ENCODE measurements at places on chromosomes 1 and 21. TPM values are rescaled to one million over a fixed set of nuclear protein-coding genes. Genes with fewer than 3 reads are reported as not detected.

DNA sequence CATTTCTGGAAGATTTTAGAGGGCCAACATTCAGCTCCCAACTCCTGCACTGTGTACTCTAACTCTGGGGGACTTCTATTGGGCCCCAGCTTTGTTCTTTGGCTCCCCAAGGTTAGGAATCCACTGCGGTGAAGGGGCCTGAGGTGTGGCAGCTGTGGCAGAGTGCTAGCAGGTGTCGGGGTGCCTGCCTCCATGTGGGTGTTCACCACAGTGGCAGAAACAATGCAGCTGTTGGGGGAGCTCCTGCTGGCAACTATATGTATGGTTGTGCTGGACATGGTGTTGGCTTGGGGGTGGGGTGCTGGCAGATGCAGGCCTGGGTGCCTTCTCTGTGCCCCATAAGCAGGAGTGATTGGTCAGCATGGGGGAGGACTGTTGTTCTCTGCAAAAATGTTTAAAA, 95.5 kb downstream of the ST6GALNAC3 start:
- H3K27me3 ChIP-seq = no peaks in the 10 kb centered on the region
- H3K4me3 ChIP-seq = no peak overlapping the region
- no peaks in the 10 kb centered on the region for H3K36me3 ChIP-seq
- no peaks in the 10 kb centered on the region for H3K4me1 ChIP-seq
- DNase-seq = no peak
- H3K27ac ChIP-seq = no peak overlapping the region

GRCh38 chr1:57831624-57832023, 407.8 kb upstream of the DAB1 start:
- H3K4me3 ChIP-seq = no peak overlapping the region
- no peak for DNase-seq
- no peaks in the 10 kb centered on the region for H3K27me3 ChIP-seq
- no peaks in the 10 kb centered on the region for H3K36me3 ChIP-seq
- H3K4me1 ChIP-seq = peaks cover 22% of the 10 kb centered on the region

GRCh38 chr1:221030990-221031389, 151.7 kb downstream of the HLX start:
- no peaks in the 10 kb centered on the region for H3K27me3 ChIP-seq
- no peak overlapping the region for H3K4me3 ChIP-seq
- H3K4me1 ChIP-seq = peaks cover 3% of the 10 kb centered on the region
- H3K27ac ChIP-seq = no peak overlapping the region
- no peaks in the 10 kb centered on the region for H3K36me3 ChIP-seq
- no peak for DNase-seq

GRCh38 chr1:208171616-208172422, 72.4 kb downstream of the PLXNA2 start:
- DNase-seq = no peak
- H3K27me3 ChIP-seq = no peaks in the 10 kb centered on the region
- H3K4me1 ChIP-seq = peaks cover 2% of the 10 kb centered on the region
- no peak overlapping the region for H3K27ac ChIP-seq

DNA sequence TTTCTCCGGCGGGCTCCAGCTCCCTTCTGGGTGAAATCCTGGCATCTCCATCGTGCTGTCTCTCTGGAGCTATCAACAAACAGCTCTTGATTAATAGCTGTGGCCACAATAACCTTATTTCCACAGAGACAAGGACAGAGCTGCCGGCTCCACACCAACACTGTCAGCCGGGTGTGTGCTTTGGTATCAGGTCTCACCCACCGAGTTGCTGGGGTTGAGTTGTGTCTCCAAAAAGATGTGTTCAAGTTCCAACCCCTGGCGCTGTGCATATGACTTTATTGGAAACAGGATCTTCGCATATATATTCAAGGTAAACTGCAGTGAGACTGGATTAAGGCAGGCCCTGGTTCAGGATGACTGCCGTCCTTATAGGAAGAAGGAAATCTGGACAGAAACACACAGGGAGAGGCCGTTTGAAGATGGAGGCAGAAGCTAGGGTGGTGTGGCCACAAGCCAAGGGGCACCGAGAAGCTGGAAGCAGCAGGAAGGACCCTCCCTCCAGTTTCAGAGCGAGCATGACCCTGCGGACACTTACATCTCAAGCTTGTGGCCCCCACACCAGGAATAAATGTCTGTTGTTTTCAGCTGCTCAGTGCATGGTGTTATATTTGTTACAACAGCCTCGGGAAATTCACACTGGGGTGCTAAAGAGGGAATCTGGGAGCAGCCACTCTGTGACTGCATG, 88.4 kb upstream of the TMPRSS2 start:
- DNase-seq = no peak
- H3K36me3 ChIP-seq = no peaks in the 10 kb centered on the region
- no peaks in the 10 kb centered on the region for H3K27me3 ChIP-seq
- H3K4me1 ChIP-seq = peaks cover 23% of the 10 kb centered on the region

DNA sequence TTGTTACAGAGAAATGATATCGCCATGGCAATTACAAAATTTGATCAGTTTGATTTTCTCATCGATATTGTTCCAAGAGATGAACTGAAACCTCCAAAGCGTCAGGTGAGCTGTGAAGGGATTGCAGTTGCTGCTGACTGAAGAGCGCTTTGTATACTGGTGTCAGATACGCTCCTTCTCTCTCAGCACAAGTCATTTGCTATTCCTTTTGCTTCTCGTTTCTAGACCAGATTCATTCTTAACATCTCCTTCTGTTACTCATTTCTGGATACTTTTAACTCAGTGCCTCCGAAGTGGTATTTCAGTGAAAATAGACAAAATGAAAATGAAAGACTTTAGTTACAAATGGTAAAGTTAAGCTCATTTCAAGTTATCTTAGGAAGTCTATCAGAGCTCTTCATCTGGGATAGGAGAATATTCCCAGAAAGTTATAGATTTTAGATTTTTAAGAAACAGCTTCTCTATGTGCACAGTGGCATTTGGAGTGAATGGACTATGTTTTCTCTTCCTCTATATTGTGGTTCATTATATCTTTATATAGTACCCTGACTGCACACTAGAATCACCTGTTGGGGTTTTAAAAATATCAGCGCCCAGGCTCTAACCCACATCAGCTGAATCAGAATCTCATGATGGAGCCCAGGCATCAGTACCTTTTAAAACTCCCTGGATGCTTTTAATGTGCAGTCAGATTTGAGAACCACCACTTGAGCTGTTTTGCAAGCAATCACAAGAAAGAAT, 30.3 kb upstream of the KCNQ4 start:
- no peak overlapping the region for H3K27ac ChIP-seq
- no peak for DNase-seq
- no peak overlapping the region for H3K4me3 ChIP-seq
- H3K27me3 ChIP-seq = no peaks in the 10 kb centered on the region

- no peak overlapping the region for H3K27ac ChIP-seq
- no peak overlapping the region for H3K4me3 ChIP-seq
- H3K36me3 ChIP-seq = no peaks in the 10 kb centered on the region
- H3K4me1 ChIP-seq = peaks cover 16% of the 10 kb centered on the region
- no peaks in the 10 kb centered on the region for H3K27me3 ChIP-seq
Observed at GRCh38 chr1:17125756-17126237, 6.5 kb upstream of the PADI2 start.

GRCh38 chr1:187894349-187894748, 1065.6 kb downstream of the PLA2G4A start:
- no peaks in the 10 kb centered on the region for H3K36me3 ChIP-seq
- H3K27ac ChIP-seq = no peak overlapping the region
- H3K4me3 ChIP-seq = no peak overlapping the region
- no peaks in the 10 kb centered on the region for H3K27me3 ChIP-seq

Gene CD5L
- not detected for total RNA-seq

Gene ELAPOR1
- total RNA-seq = 2.1 TPM

Gene CHODL
- 1.6 TPM for total RNA-seq

Measured in GM23338 (cell line).